ENCODE measurements at places on chromosomes 6 and 20. TPM values are rescaled to one million over a fixed set of nuclear protein-coding genes. Genes with fewer than 3 reads are reported as not detected.
A peak's percentile ranks its signal among the peaks of the same experiment; 100 is the strongest.

TBC1D32 gene
- total RNA-seq = 11.3 TPM

VSX1 gene
- 4.2 TPM for total RNA-seq

KIF25 gene
- total RNA-seq = 0.72 TPM

NKX2-2 gene
- total RNA-seq = not detected

DNA sequence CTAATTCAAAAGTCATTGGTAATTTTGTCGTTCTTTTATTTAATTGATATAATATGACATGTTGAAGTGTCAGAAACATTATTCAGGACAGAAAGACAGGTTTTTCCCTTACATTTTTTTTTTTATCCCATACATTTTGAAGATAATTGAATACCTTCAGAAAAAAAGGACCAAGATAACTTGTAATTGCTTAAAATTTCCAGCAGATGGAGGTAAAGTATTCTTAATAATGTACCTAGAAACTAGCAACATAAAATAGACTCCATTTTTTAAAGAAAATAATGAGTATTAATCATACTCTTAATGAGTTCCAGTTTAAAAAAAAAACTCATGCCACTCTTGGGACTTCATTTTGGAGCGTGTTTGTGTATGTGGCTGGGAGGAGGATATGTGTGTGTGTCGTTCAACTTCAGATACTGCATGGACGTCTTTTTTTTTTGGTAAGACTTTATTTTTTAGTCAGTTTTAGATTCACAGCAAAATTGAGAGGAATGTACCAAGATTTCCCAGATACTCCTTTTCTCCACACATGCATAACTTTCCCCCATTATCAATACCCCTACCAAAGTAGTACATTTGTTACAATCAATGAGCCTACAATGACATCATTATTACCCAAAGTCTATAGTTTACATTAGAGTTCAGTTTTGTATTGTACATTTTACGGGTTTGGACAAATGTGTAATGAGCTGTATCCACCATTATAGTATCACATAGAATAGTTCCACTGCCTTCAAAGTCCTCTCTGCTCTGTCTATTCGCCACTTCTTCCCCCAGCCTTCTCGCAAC, 79.4 kb downstream of the ROS1 start:
- no peaks in the 10 kb centered on the region for H3K36me3 ChIP-seq
- no peak overlapping the region for H3K27ac ChIP-seq
- no peak for DNase-seq
- H3K4me1 ChIP-seq = no peaks in the 10 kb centered on the region

TP53TG5 gene
- not detected for total RNA-seq

GRCh38 chr6:118325220-118325860, 222.8 kb upstream of the PLN start:
- H3K27ac ChIP-seq = peak overlapping the region; percentile 61
- H3K27me3 ChIP-seq = no peaks in the 10 kb centered on the region
- no peak overlapping the region for H3K4me3 ChIP-seq
- no peak for DNase-seq
- no peaks in the 10 kb centered on the region for H3K4me1 ChIP-seq

DNA sequence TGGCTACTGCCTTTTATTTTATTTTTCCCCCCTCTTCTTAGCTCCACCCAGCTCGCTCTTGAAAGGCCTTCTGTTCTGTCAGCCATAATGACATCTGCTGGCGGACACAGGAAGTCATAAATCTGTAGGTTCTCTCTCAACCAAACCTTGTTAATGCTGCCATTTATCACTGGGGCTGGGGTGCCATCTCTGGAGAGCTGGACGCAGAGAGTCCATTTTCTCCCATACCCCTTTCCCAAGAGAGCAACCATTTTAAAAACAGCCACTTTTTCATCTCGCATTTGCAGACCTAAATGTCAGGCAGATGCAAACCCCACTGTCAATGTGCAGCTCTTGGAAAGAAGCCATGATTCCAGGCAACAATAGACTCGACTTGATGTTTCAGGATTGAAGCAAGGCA, 13.0 kb upstream of the TSHZ2 start:
- no peaks in the 10 kb centered on the region for H3K27me3 ChIP-seq
- H3K36me3 ChIP-seq = no peaks in the 10 kb centered on the region
- peak overlapping the region; percentile 95 for H3K27ac ChIP-seq
- H3K4me1 ChIP-seq = peaks cover 13% of the 10 kb centered on the region
- peak; percentile 15 for DNase-seq

DNA sequence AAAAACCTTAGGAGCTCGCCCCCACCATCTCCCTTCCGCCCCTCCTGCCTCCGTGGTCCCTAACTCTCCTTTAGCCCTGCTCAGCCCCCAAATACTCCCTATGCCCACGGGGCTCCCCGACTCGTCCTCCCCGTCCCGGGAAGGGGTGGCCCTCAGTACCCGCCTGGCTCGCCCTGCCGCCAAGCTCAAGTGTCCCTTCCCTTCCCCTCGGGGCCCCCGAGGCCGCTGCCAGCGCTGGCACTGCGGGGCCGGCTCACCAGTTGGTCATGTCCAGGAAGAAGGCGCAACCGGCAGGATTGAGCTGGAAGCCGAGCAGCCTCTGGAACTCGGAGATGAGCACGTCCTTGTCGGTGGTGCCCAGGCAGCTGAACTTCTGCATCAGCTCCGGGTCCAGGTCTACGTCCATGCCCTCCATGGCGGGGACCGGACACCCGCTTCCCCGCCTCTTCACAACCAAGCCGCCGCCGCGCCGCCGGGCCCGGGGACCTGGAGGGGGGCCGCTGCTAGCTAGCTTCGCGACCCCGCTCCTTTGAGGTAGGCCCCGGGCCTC, 303 bp downstream of the ILRUN start:
- peaks cover 2% of the 10 kb centered on the region for H3K27me3 ChIP-seq
- no peaks in the 10 kb centered on the region for H3K36me3 ChIP-seq
- H3K4me3 ChIP-seq = peak overlapping the region; percentile 94
- no peak overlapping the region for H3K27ac ChIP-seq
- DNase-seq = no peak

DNA sequence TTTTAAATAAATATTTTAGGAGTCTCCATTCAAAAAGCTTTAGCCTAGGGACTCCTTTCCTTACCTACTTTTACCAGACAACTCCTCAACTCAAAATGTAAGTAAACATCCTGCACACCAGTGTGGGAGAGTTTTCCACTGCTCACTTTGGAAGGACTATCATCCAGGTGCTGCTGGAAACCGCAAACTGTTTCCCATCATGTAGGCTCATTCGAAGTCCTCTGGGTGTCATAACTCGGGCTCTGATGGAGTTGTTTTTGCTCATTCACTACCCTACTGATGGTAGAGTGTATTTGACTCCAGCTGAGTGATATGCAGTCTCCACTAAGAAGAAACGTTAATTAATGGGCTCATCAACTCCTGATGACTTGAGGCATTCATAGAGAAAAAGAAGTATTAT, 136.5 kb upstream of the AKAP12 start:
- no peak overlapping the region for H3K4me3 ChIP-seq
- H3K36me3 ChIP-seq = peaks cover 14% of the 10 kb centered on the region
- H3K27ac ChIP-seq = no peak overlapping the region
- DNase-seq = no peak
- no peaks in the 10 kb centered on the region for H3K27me3 ChIP-seq

DNA sequence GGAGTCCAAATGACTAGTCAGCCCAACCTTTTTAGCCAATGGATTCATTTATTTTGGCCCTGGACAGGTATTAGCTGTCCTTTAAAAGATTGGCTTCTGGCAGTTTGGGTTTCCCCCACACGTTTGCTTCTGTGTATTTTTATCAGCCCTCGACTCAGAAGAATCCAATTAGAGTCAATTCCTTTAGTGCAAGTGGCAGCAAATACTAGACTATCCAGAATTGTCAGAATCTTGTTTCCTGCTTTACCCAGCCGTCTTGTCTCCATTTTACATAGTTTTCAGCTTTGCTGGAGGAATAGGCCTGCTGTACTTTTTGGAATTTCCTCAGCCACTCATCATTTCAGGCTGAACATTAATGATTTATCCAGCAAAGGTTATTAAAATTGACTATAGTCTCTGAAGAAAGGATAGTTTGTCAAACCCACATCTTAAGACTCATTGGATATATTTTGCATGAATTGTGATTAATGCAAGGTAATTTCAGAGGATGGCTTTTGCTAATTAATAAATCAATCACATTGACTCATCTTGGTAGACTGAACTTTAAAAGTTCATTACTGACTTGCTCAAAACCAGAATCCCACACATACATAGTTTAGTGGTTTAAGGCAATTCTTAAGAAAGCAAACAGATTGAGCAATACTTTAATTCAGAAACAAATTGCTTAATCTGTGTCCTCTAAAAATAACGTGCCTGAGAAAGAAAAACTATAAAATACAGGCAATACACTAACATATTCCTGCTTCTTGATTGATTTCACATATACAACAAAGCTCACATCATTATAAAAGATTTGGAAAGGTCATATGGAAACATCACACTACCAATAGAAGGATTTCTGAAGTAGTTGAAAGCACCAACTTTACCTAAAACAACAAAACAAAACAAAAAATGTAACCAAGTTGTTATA, 62.9 kb upstream of the ZNF217 start:
- H3K27ac ChIP-seq = no peak overlapping the region
- no peak overlapping the region for H3K4me3 ChIP-seq
- no peaks in the 10 kb centered on the region for H3K27me3 ChIP-seq
- H3K36me3 ChIP-seq = no peaks in the 10 kb centered on the region
- peaks cover 43% of the 10 kb centered on the region for H3K4me1 ChIP-seq

DNA sequence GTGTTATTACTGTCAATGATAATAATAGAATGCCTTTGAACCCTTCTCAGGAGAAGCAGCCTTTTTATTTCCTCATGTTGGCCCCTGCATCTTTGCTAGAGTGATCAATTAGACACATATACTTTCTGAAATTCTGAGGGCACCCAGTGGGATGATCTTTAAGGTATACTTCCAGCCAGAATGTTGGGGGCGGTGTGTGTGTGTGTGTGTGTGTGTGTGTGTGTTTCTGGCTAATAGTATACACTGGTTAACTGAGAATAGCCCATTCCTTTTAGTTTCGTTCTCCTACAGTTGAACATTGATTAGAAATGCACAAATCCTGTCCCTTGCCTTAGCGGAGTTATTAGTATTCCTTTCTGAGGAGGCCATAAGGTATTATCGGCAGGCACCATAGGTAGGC, 41.7 kb upstream of the CCDC167 start:
- peaks cover 5% of the 10 kb centered on the region for H3K4me1 ChIP-seq
- H3K27me3 ChIP-seq = peaks cover 36% of the 10 kb centered on the region
- no peak overlapping the region for H3K4me3 ChIP-seq
- no peaks in the 10 kb centered on the region for H3K36me3 ChIP-seq
- DNase-seq = no peak

HMGN3 gene
- 134 TPM for total RNA-seq

PSMA7 gene
- 322 TPM for total RNA-seq

- no peaks in the 10 kb centered on the region for H3K4me1 ChIP-seq
- H3K27me3 ChIP-seq = no peaks in the 10 kb centered on the region
- no peak overlapping the region for H3K4me3 ChIP-seq
These were observed 201.9 kb upstream of the MAP3K7 start for GRCh38 chr6:90788781-90789180.

- no peaks in the 10 kb centered on the region for H3K36me3 ChIP-seq
- peaks cover 19% of the 10 kb centered on the region for H3K27me3 ChIP-seq
- peaks cover 20% of the 10 kb centered on the region for H3K4me1 ChIP-seq
- DNase-seq = no peak
These were observed 2.1 kb upstream of the TMEM217 start for GRCh38 chr6:37260040-37260439.

LAMA4 gene
- total RNA-seq = 14.7 TPM

DNA sequence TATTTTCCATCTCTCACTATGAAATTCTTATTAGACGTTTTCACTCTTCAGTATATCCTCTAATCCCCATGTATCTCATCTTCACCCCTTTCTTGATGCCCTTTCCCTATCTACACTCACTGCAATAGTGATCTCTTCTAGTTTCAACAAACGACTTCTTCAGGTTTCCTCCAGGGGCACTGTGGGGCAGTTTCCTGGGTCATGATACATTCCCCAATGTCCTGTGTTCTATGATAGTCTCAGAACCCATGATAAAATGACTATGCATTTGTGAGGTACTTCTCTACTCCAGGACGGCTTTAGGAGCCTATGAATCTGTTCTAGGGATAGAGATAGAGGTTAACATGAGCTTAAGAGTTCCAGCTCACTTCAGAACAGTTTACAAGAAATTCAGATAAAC, 183.3 kb downstream of the FOXC1 start:
- peak; percentile 23 for DNase-seq
- no peaks in the 10 kb centered on the region for H3K36me3 ChIP-seq
- no peaks in the 10 kb centered on the region for H3K27me3 ChIP-seq
- no peaks in the 10 kb centered on the region for H3K4me1 ChIP-seq

DNA sequence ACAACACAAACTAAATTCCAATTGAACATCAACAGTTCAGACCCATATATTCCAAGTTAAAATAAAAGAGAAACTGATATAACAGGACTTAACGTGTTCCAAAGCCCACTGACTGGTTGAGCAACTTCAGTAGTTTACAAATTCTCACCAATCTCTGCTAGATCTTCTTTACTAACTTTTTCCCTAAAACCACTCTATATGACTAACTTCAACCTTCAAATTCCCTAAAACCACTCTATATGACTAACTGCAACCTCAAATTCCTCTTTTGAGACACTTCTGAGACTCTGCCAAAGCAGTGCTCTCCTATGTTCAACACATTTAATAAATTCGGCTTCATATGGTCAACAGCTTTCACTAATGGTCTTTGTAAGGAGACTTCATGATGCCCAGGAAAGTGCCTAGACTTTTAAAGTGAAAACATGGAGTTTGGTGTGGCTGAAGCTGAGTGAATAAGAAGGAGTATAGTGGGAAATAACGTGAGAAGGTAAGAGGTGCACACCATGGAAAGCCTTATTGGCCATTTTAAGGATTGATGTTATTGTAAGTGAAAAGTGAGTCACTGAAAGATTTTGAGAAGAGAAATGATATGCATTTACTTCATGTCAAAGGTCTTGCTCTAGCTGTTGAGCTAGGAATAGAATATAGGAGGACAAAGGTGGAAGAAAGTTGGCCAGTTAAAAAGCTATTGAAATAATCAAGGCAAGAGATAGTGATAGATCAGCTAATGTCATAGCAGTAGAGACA, 134.0 kb upstream of the HCRTR2 start:
- H3K36me3 ChIP-seq = no peaks in the 10 kb centered on the region
- no peak overlapping the region for H3K4me3 ChIP-seq
- H3K27ac ChIP-seq = no peak overlapping the region
